Glutamatergic neuron (in vitro differentiated cells): ENCODE measurements at places on chromosomes 6 and 20. TPM values are rescaled to one million over a fixed set of nuclear protein-coding genes. Genes with fewer than 3 reads are reported as not detected.

GRCh38 chr20:34629342-34629741 lies 47.5 kb downstream of the PIGU start:
- H3K27ac ChIP-seq: no peak overlapping the region
- no peaks in the 10 kb centered on the region for H3K27me3 ChIP-seq
- no peak overlapping the region for H3K4me3 ChIP-seq
- no peaks in the 10 kb centered on the region for H3K4me1 ChIP-seq
- no peak for DNase-seq

- peaks cover 1% of the 10 kb centered on the region for H3K4me1 ChIP-seq
- no peaks in the 10 kb centered on the region for H3K36me3 ChIP-seq
- peaks cover 7% of the 10 kb centered on the region for H3K27me3 ChIP-seq
- peak overlapping the region; percentile 30 for H3K4me3 ChIP-seq
- no peak for DNase-seq
These were observed 1.5 kb downstream of the FAM50B start for GRCh38 chr6:3850451-3851203.

GRCh38 chr6:123625696-123626095 lies 11.1 kb downstream of the TRDN start:
- H3K4me1 ChIP-seq: no peaks in the 10 kb centered on the region
- no peak overlapping the region for H3K4me3 ChIP-seq
- no peak for DNase-seq
- no peak overlapping the region for H3K27ac ChIP-seq
- no peaks in the 10 kb centered on the region for H3K36me3 ChIP-seq

DNA sequence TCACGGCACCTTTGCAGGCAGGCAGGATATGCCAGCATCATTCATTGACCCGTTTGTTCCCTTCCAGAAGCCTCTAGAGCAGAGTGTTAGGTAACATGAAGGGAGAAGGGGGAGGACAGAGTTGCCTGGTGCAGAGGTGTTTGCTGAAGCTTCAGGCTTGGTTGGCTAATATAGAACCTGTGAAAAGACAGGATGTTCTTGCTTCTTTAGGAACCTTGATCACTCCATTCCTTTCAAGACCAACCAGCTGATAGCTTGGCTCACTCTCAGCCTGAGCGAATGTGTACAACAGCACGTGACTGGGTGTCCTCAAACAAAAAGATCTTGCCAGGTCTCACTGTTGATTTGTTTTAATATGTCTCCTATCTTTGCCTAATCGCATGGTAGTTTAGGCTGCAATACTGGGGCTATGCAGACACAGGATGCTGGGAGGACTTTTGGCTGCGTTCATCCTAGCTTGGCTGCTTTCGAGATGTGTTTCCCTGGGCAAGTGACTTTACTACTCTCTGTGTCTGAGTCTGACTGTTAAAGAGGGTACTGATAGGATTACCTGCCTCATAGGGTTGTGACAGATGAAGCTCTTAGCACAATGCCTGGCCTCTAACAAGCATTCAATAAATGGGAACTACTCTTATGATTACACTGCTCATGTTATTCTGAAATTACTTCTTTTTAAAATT lies 16.0 kb downstream of the SHLD1 start:
- H3K36me3 ChIP-seq: no peaks in the 10 kb centered on the region
- H3K4me3 ChIP-seq: no peak overlapping the region
- H3K4me1 ChIP-seq: no peaks in the 10 kb centered on the region
- H3K27ac ChIP-seq: no peak overlapping the region

- DNase-seq: no peak
- peaks cover 3% of the 10 kb centered on the region for H3K27me3 ChIP-seq
- H3K27ac ChIP-seq: no peak overlapping the region
- peaks cover 4% of the 10 kb centered on the region for H3K4me1 ChIP-seq
These were observed 21.9 kb downstream of the ADGB start for GRCh38 chr6:146620655-146621054.

DNA sequence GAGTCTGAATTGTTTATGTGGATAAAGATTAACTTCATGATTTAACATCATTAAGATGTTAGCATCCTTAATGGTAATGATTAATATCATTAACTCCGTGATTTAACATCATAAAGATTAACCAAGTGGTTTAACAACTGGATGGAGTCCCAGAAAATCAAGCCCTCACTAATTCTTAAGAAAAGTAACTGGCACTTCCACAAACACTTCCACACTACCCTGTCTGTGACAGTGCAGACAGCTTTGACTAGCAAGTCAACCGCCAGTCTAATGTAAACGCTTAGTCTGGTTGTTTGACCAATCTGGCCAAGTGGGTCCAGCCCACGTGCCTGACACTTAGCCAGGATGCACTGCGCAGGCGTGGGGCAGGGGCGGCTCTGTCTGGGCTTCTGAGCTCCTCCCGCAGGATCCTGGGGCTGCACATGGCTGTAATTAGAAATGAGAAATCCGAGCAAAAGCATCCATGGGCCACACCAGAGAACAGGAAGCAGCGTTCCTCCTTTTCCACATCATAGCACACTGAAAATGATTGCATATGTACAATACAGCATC lies 424.2 kb downstream of the FOXA2 start:
- no peaks in the 10 kb centered on the region for H3K36me3 ChIP-seq
- no peak overlapping the region for H3K27ac ChIP-seq
- no peaks in the 10 kb centered on the region for H3K27me3 ChIP-seq
- H3K4me1 ChIP-seq: no peaks in the 10 kb centered on the region

GRCh38 chr6:111700135-111700690 lies 94.5 kb upstream of the TRAF3IP2 start:
- H3K27ac ChIP-seq: peak overlapping the region; percentile 9
- no peak for DNase-seq
- H3K4me3 ChIP-seq: no peak overlapping the region
- H3K4me1 ChIP-seq: peaks cover 12% of the 10 kb centered on the region
- H3K27me3 ChIP-seq: no peaks in the 10 kb centered on the region
- H3K36me3 ChIP-seq: no peaks in the 10 kb centered on the region

DNA sequence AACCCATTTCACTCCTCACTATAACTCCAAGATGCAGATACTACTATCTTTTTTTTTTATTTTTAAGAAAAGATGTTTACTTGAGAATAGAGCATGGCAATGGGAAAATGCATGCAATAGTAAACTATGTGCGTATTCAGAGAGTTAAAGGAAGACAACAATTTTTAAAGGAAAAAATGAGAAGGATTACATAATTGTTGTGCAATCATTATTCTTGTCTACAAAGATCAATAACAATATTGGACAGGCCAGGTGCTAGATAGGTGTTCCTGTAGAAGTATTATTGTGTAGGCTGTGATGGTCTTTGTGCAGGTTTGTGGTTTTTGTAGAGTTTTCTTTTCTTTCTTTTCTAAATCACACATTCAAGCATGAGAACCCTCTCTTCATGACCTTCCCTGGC lies 20.6 kb downstream of the CYP39A1 start:
- H3K27ac ChIP-seq: no peak overlapping the region
- no peaks in the 10 kb centered on the region for H3K27me3 ChIP-seq
- DNase-seq: no peak

GRCh38 chr6:111985202-111985731 lies 68.6 kb upstream of the CCN6 start:
- no peak for DNase-seq
- H3K27me3 ChIP-seq: peaks cover 3% of the 10 kb centered on the region
- H3K36me3 ChIP-seq: peaks cover 4% of the 10 kb centered on the region
- H3K27ac ChIP-seq: no peak overlapping the region

DNA sequence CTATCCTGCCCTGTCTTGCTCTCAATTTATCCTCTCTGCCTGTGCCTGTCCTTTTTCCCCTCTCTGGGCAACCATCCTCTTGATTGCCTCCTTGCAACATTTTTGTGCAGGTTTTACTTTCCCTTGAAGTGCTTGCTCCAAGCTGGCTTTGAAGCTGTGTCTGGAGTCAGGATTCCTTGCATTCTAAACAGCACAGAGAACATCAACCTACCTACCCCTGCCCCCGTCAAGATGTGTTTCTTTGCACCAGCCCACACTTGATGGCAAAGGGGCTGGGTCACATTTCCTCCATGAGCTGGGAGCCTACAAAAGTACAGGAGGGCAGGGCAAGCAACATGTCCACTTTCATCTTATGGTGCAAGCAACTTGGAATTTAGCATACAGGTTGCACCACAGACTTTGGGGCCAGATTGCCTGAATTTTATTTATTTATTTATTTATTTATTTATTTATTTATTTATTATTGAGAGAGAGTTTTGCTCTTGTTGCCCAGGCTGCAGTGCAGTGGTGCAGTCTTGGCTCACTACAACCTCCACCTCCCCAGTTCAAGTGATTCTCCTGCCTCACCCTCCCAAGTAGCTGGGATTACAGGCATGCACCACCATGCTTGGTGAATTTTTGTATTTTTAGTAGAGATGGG lies 206.3 kb downstream of the COL19A1 start:
- H3K27ac ChIP-seq: no peak overlapping the region
- no peak overlapping the region for H3K4me3 ChIP-seq
- H3K27me3 ChIP-seq: no peaks in the 10 kb centered on the region
- no peaks in the 10 kb centered on the region for H3K4me1 ChIP-seq

DNA sequence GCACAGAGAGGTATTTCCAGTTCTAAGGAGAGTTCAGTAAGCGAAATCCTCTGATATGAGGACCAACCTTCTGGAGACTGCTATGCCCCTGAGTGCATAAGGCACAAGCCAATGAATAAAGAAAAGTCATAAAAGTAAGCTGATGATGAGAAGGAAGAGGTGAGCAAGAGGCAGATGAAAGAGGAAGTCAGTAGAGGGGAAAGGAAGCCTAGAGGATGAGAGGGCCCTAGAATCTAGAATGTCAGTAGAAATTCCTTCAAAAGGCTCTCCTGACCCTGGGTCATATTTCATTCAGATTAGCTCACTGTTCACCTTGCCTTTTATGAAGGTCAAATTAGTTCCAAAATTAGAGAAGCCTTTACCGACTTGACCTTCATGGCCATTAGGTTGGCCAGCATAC lies 209.2 kb downstream of the CD83 start:
- no peak overlapping the region for H3K27ac ChIP-seq
- H3K36me3 ChIP-seq: peaks cover 5% of the 10 kb centered on the region
- DNase-seq: no peak

DNA sequence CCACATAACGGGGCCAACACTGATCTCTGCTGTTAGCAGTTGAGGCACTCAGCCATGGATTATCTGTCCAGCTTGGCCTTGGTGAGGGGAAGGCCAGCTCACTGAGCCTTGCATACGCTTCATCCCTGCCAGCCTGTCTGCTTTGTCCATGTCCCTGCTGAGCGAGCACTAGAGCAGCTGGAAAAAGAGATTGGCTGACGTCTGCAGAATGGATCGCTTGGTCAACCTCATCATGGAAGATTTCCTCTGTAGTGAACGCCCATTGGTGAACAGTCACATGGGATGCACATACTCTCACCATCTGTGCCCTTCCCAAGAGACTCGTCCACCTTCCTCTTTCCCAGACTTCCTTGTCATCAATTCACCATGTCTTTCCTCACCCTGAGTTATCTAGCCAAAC lies 26.9 kb downstream of the MUC22 start:
- H3K4me1 ChIP-seq: peaks cover 14% of the 10 kb centered on the region
- H3K36me3 ChIP-seq: no peaks in the 10 kb centered on the region
- H3K27me3 ChIP-seq: no peaks in the 10 kb centered on the region
- H3K4me3 ChIP-seq: peak overlapping the region; percentile 21
- no peak for DNase-seq

DNA sequence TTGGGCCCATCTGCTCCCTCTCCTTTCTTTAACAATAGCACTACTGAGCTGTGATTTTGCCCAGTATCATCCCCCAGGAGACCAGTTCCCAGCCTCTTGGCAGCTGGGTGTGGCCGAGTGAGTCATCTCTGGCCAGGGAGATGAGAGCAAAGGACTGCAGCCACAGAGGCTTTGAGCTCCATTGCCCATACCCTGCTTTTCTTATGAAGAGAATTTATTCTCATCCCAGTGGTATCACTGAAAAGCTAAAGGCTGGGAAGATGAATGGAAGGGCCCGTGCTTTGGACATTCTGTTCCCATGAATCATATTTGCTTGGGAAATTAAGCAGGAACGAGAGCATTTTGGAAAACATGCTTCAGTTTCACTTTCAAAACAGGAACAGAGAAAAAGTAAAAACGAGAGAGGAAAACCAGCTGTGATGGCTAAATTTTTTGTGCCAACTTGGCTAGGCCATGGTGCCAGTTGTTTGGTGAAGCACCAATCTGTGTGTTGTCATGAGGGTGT lies 14.9 kb downstream of the CST3 start:
- peaks cover 4% of the 10 kb centered on the region for H3K27me3 ChIP-seq
- H3K4me1 ChIP-seq: peaks cover 8% of the 10 kb centered on the region
- H3K27ac ChIP-seq: peak overlapping the region; percentile 94
- H3K4me3 ChIP-seq: peak overlapping the region; percentile 68
- peak; percentile 71 for DNase-seq

DNA sequence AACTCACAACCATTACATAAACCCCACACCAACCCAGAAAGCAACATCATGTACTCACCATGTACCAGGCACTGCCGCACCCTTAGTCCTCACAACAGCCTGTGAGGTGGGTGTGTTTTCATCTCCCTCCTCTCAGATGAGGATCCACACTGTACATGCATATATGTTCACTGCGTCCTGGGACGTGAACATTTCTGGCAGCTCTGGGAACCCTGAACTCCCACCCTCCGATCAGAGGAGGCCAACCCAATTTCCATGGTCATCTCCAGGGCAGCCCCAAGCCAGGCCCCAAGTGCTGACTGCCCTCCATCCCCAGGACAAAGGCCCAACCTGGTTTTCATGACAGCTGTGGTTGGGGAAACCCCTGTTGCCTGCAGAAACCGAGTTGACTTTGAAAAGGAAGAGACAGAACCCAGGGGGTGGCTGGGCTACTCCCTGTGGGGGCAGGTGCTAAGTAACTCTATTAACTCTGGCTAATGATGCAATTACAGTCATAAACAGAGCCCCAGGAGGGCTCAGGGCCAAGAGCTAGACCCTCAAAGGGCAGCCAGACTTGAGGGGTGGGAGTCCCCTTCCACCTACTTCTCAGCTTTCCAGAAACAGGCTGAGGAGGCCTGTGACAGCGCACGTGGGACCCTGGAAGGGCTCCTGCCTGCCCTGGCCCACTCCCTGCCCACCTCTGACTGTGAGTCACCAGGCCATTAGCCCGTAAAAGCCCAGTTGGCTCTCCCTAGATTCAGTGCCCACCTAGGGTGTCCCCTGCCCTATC lies 2.6 kb downstream of the TFEB start:
- H3K4me3 ChIP-seq: no peak overlapping the region
- H3K27me3 ChIP-seq: peaks cover 3% of the 10 kb centered on the region
- peaks cover 4% of the 10 kb centered on the region for H3K4me1 ChIP-seq

DNA sequence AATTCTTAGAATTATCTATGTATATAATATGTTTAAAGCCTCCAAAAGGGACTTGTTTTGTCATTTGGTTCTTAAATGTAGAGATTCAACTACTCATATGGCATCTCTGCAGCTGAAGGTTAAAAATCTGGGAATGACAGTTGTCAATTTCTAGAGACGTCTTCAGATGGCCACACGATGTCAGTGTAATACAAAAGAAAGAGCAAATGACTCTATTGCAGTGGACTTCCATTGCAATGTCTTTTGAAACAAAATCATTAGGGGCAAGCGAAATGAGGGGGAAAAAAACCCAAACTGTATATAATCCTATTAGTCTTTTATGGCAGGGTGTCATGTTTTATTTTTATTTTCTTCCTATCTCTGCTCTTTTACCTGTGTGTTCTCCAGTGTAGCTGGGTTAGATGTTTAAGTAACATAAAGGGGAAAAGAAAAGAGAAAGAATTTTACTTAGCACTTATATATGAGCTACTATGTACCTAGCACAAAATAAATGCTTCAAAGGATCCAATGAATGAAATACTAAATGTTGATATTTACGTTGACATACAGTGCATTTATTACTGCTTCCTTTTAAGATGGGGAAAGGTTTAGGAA lies 26.2 kb downstream of the CCN2 start:
- H3K36me3 ChIP-seq: no peaks in the 10 kb centered on the region
- no peak overlapping the region for H3K4me3 ChIP-seq
- no peak overlapping the region for H3K27ac ChIP-seq

Gene SYTL3
- 2.8 TPM for total RNA-seq

Gene BACH2
- total RNA-seq: 96.4 TPM
